Epithelial cell of esophagus (primary cell): ENCODE measurements at places on chromosomes 6 and 20.

DNA sequence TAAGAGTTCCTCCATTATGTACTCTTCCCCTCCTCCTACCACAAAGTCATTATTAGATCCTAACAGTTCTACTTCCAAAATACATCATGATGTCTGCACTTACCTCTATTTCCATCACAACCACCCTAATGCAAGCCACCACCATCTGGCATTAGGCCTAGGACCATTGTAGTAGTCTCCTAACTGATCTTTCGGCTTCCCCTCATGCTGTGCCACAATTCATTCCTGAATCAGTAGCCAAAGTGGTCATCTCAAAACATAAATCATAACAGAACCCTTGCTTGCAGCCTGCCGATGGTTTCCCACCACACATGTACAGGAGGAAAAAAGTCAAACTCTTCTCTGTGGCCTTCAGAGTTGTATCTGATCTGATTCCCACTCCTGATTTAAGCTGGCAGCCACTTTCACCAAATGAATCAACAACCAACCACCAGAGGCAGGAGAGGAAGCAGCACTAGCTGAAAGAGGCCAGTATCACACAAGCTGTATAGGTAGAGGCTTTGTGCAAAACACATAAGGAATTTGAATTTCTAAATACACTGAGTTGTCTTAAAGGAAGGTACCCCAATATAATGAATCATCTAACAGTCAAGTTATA lies 26.1 kb downstream of the FAM184A start:
- DNase-seq: no peak

DNA sequence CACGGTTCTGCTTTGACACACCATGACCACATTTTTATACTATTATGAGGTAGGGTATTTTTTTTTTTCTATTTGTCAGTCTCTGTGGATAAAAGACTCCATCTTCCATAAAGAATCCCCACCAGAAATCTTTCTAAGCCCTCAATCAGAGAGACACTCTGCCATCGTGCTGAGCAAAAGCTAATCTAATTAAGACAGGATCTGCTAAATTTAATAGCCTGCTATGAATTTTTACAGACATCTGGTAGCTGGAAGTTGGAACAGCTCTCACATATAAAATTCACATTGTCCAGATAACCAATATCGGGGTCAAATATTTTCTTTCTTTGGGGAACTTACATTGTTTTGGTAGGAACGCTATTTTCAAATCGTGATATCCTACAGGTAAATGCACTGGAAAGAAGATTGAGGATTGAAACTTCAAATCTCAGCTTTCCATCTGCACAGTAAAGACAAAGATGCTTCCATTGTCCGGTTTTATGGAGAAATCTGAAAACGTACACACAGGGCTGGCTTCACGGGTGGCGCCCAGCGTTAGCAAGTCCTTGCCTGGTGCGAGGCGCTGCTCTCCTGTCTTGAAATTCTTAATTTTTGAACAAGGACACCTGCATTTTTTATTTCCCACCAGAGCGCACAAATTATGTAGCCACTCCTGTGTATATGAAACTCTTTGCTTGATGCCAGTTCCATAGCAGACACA lies 573.8 kb upstream of the NOX3 start:
- no peak for DNase-seq

GRCh38 chr20:50142812-50143211 lies 10.7 kb downstream of the PEDS1 start:
- DNase-seq: no peak

DNA sequence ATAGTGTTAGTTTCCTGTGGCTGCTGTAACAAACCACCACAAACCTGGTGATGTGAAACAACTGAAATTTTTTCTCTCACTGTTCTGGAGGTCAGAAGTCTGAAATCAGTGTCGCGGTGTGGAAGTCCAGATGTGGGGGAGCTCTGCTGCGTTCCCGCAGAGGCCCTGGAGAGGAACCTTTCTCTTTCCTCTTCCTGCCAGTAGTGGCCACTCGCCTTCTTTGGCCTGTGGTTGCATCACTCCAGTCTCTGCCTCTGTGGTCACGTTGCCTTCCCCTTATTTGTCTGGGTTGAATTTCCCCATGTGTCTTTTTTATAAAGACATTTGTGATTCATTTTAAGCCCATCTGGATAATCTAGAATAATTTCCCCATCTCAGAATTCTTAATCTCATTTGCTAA lies 295.5 kb upstream of the FLRT3 start:
- DNase-seq: no peak

- no peak for DNase-seq
Observed at GRCh38 chr6:135267085-135267484, 86.0 kb downstream of the MYB start.

- DNase-seq: no peak
Observed at GRCh38 chr6:167995731-167996151, 1.7 kb upstream of the KIF25 start.

GRCh38 chr6:100176311-100176950 lies 182.4 kb upstream of the MCHR2 start:
- peak; percentile 58 for DNase-seq

- DNase-seq: no peak
Observed at GRCh38 chr6:168585441-168585840, 144.5 kb downstream of the SMOC2 start.

GRCh38 chr6:35105078-35105477 lies 36.1 kb downstream of the TCP11 start:
- DNase-seq: no peak

- no peak for DNase-seq
Observed at GRCh38 chr6:153012856-153013255, 10.3 kb upstream of the MTRF1L start.

GRCh38 chr20:7123457-7123856 lies 356.0 kb downstream of the BMP2 start:
- DNase-seq: no peak

DNA sequence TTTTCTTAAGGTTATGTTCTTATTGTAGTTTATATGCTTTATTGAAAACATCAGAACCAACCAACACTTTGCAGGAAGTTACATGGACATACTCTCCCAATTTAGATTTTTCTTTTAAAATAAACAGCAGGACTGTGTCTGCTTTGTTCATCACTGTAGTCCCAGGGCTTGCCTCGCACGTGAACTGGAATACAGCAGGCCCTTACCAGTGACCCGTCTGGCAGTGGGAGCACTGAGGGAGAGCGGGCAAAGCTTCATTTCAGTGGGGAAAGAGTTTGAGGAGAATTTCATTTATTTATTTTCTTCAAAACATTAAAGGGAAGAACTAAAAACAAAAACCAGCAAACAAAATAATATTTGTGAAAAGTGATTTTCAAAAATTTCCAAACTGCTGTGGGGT lies 230.8 kb downstream of the PAX1 start:
- DNase-seq: no peak

DNA sequence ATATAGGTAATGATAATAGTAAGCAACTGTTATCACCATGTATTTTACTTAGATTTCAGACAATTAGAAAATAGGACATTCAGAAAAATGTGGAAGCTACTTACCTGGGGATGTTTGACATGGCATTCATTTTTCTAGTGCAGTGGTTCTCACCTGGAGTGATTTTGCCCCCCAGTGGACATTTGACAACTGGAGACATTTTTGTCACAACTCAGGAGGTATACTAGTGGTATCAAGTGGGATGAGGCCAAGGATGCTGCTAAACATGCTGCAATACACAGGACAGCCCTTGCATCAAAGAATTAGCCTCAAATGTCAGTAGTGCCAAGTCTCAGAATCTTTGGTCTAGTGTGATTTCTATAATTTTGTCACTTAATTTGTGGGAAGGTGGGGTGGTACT lies 36.1 kb downstream of the NUS1 start:
- peak; percentile 27 for DNase-seq

GRCh38 chr6:79335133-79335674 lies 100.7 kb upstream of the HMGN3 start:
- DNase-seq: no peak

GRCh38 chr20:35120012-35120701 lies 27.0 kb downstream of the EDEM2 start:
- DNase-seq: no peak

DNA sequence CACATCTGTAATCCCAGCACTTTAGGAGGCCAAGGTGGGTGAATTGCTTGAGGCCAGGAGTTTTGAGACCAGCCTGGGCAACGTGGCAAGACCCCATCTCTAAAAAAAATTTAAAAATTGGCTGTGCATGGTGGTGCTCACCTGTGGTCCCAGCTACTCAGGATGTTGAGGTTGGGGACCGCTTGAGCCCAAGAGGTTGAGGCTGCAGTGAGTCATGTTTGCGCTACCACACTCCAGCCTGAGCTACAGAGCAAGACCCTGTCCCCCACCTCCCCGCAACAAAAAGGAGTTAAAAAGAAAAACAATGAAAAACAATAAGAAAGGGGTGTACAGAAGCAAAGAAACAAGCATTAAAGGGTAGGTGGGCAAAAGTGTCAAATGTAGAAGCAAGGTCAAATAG lies 57.3 kb downstream of the CDK19 start:
- no peak for DNase-seq

GRCh38 chr6:4948781-4949450 lies 54.9 kb downstream of the RPP40 start:
- DNase-seq: peak; percentile 62

DNA sequence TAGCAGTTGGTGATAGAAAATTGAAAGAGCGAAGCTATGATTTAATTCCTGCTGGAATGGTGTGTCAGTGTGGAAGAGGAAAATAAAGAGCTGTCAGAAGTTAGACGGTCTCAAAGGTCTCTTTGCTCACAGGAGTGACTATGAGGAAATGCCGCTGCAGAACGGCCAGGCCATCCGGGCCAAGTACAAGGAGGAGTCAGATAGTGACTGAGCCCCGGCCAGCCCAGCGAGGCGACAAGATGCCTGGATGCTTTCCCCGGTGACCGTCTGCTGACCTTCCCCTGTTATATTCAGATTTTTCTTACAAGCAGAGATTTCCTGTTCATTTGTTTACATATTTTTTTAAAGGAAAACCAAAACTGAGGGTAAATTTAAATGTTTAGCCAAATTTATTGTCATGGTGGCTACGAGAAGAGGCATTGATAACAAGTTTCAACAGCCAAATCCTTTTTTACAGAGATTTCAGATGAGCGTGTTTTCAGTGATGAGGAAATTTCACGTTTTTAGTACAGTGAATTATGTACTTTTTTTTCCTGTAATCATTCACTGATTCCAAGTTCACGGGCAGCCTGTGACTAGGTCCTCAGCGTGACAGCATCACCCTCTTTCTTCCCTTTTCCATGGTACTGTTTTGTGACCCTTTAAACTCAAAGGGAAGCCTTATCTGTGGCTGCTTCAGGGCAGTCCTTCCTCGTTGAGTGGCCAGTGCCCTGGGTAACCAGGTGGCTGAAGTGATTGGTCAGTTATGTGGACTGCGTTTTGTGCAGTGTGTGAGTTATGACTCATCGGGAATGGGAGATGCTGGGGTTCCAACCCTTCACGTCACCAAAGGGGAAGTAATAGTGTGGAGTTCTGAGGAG lies 12.6 kb downstream of the DYNLT1 start:
- peak; percentile 45 for DNase-seq

GRCh38 chr6:33632558-33633039 lies 11.5 kb downstream of the ITPR3 start:
- DNase-seq: peak; percentile 66

- no peak for DNase-seq
Observed at GRCh38 chr20:63619505-63619904, 7.4 kb downstream of the GMEB2 start.

DNA sequence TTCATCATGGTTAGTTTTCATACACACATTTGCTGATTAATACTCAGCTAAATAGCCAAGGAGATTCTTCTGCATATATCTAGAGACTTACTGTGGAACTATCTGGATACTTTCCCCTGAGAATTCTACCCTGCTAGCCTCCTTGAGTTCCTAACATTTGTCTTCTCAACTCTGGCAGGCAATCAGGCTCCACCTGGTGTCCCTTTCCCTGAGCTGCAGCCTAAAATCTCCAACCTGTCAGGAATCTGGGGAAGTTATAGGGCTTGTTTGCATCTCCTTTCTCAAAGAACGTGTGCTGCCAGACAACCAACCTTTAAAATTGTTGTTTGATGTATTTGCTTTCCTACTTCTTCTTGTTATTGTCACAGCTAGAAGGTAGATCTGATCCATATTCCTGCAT lies 73.4 kb downstream of the FUT9 start:
- DNase-seq: peak; percentile 37

DNA sequence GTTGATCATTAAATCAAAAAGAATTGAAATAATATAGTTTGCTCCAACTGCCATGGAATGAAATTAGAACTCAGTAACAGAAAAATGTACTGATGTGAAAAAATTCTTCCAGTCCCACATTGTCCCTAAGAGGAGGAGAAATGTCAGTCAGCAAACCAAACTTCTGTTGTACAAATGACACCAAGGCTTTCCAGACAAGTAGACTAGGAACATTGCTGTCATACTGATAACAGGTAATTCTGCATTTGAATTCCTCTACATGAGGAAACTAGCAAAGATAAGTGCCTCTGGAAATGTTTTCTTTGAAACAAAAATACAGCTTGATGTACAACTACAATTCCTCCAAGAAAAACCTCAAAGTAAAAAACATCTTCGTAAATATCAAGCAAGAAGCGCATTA lies 90.2 kb downstream of the HIVEP1 start:
- DNase-seq: no peak

GRCh38 chr6:124963416-124963785 lies 1.2 kb downstream of the RNF217 start:
- peak; percentile 81 for DNase-seq

GRCh38 chr6:113432521-113433334 lies 424.4 kb upstream of the MARCKS start:
- no peak for DNase-seq

DNA sequence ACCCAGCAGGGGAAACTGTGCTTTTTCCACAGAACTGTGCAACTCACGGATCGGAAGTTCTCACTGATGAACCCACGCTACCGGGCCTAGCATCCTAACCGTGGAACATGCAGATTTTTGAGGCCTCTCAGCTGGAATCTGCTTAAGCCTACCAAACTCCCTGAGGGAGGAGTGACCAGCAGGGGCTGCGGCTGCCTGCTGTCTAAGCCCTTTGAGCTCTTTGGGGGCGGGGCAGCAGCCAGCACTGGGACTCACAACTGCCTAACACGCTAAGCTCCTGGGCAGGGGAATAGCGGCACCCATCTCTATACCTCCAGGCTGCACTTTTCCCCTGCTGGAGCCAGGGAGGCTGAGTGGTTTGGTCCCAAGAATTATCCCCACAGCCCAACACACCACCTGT lies 20.4 kb upstream of the METTL24 start:
- DNase-seq: no peak

DNA sequence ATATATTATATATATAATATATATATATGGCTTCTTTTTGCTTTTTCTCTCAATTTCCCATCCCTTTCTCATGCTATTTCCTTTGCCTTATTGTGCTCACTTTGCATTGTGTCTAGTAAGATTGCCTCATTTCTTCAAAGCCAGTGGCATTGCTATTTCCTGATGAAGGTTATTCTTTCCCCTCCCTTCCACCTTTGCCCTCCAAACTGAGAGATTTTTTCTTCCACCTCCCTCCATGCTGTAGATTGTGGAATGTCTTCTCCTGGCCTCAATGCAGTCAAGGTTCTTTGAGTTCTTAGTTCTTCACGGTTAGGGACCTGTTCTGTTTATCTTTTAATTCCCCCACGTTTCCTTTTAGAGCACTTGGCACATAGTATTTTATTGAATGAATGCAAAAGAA lies 17.2 kb downstream of the SH3BGRL2 start:
- DNase-seq: no peak
